Naive B cell (primary cell): ENCODE measurements at places on chromosomes 16 and 17.

GRCh38 chr16:81558444-81559175 is 114.0 kb downstream of the CMIP start:
- peak; percentile 17 for DNase-seq

- no peak for DNase-seq
Measured at GRCh38 chr16:23575834-23576233, 18.3 kb downstream of the UBFD1 start.

DNA sequence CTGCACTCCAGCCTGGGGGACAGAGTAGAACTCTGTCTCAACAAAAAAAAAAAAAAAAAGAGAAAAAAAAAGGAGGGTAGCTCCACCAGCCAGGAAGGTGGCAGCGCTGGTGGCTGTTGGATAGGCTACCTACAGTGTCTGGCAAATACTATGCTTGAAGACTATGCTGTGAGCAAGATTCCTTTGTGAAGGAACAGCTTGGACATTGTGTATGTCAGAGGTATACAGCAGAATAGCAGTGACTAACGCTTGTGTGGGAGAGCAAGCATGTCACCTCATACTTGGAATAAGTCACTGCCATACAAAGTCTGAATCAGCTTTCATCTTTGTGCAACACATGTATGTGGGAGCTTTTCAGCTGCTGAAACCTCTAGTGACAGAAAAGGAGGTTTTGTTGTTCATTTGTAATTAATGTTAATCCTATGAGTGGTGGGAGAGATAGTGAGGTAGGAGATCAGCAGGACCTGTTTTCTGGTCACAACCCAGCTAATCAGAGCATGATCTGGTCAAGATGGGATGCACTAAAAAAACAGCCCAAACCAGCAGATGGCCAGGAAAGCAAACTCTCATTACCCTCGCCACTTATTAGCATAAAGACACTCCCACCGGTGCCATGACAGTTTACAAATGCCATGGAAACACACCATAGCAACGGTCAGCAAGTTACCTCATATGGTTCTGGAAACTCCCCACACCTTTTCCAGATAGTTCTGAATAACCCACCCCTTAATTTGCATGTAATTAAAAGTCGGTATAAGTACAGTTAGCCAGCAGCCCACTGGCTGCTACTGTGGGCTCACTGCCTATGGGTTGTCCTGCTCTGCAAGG is 6.8 kb upstream of the ITGAD start:
- no peak for DNase-seq

GRCh38 chr16:49800876-49801275 is 55.0 kb downstream of the ZNF423 start:
- DNase-seq: peak; percentile 8

- DNase-seq: no peak
Measured at GRCh38 chr16:58426966-58427365, 34.7 kb downstream of the GINS3 start.

- no peak for DNase-seq
Measured at GRCh38 chr17:76716839-76717215, 6.1 kb upstream of the MXRA7 start.

DNA sequence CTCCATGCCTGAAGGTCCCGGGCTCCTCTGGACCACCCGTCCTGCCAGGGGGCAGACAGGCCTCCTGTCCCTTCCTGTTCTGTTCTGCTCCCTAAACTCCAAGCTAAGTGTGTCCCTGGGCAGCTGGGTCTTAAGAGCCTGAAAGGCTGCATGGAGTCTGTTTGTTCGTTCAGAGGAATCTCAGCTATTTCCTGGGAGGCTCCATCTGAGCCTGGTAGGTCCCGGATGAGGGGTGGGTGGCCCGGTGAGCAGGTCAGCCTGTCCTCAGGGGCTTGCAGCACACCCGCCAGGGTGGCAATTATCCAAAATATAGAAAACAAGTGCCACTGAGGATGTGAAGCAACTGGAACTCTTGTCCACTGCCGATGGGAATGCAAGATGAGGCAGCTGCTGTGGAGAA is 12.6 kb downstream of the ACTG1 start:
- no peak for DNase-seq

DNA sequence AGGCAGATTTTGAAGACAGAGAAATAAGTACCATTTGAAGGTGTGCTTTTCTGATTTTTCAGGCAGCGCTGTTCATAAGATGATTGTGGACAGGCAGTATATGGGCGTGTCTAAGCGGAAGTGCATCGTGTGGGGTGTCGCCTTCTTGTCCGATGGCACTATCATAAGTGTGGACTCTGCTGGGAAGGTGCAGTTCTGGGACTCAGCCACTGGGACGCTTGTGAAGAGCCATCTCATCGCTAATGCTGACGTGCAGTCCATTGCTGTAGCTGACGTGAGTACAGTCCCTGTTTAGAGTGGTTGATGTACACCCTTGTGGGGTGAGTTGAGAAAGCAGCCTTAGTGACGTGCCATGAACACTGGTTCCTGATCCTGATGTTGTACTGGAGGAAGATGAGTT is 10.7 kb downstream of the UTP4 start:
- DNase-seq: no peak

GRCh38 chr16:82660075-82660645 is 33.4 kb downstream of the CDH13 start:
- DNase-seq: no peak

- no peak for DNase-seq
Measured at GRCh38 chr17:62935523-62935922, 30.5 kb upstream of the TANC2 start.

GRCh38 chr16:67651847-67652246 is 6.9 kb downstream of the CARMIL2 start:
- DNase-seq: no peak
